ENCODE measurements at places on chromosomes 7 and 10.

DNA sequence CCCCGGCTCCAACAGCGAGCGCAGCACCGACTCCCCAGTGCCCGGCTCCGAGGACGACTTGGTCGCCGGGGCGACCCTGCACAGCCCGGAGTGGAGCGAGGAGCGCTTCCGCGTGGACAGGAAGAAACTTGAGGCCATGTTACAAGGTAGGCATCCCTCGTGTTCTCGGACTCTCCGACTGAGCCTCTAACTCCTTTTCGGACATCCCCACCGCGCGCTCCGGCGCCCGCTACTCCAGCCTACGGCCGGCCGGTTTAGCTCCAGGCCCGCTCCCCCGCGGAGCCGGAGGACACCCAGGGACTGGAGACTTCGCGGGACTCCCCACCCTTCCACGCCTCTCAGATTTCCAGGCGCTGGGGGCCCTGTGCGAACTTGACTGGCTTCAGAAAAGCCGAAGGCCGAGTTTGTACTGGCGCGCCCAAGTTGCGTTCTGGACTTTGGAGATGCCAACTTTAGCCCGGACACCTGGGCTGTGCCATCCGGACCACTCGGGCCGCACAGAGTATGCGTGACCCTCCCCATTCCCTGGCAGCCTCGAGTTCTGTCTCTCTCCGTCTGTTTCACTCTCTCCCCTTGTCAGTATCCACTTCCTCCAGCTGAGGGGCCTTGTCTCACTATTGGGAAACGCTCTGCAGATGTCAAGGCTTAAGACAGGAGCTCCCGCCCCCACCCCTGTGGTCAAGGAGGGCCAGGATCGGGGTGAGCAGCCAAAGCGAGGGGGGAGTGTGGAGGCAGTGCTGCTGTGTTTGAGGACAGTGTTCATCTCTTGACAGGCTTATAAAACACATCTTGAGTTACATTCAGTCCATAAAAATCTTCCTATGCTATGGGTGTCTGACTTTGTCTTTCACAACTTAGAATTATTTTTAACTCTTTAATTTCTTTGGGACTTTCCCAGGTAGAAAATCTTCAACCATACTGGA lies 777 bp downstream of the BICC1 start:
- DNase-seq, result peak; percentile 35

DNA sequence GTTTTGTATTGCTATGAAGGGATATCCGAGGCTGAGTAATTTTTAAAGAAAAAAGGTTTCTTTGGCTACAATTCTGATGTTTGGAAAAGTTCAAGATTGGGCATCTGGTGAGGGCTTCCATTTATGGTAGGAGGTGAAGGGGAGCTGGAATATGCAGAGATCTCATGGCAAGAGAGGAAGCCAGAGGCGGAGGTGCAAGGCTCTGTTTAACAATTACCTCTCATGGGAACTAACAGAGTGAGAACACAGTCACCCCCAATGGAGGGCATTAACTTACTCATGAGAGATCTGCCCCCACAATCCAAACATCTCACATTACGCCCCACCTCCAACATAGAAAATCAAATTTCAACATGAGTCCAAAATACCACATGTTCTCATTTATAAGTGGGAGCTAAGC lies 62.0 kb downstream of the AKR1D1 start:
- no peak for DNase-seq

GRCh38 chr7:21198921-21199320 lies 229.0 kb upstream of the SP4 start:
- DNase-seq, result no peak

GRCh38 chr10:9069136-9069535 lies 1014.6 kb downstream of the GATA3 start:
- DNase-seq, result no peak

- DNase-seq, result no peak
These were observed 33.9 kb upstream of the SLC29A3 start for GRCh38 chr10:71285180-71285545.

- peak; percentile 49 for DNase-seq
These were observed 134.3 kb upstream of the PDE1C start for GRCh38 chr7:32204361-32205018.

DNA sequence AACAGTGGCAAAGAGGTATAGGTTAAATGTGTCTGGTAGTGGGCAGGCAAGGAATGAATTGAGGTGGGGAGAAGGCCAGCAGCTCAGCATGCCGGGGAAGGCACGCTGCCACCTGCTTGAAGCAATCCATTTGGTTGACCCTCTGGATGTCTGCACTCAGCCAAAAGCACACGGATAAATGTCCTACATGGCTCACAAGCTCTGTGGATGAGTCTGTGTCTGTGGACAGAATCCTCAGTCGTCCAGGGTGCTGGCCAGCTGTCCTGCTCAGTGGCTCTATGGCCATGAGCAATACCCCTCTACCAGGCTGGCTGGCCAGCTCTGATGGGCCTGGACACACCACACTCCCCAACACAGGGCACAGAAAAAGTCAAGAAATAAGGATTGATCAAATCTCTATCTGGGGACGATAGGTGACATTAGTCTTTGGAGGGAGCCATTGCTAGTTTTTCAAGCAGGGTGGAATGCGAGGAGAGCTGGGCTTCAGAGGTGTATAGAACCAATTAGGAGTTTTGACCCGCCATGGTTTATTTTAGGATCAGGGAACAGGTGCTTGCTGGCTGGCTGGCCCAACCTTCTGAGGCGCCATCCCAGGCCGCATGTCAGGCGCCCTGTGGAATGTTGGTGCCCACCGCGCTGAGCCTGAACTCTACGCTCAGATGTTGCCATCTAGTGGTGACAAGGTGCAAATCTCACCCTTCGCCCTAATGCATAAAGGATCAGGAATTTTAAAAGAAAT lies 493.4 kb downstream of the TNS3 start:
- DNase-seq, result peak; percentile 2

DNA sequence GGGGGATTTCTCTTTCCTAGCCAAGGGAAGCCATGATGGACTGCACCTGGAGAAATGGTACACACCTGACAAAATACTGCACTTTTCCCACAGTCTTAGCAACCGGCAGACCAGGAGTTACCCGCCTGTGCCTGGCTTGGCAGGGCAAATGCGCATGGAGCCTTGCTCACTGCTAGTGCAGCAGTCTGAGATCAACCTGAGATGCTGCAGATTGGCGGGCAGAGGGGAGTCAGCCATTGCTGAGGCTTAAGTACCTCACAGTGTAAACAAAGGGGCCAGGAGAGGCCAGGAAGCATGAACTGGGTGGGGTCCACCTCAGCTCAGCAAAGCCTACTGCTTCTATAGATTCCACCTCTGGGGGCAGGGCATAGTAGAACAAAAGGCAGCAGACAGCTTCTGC lies 49.4 kb downstream of the OR13A1 start:
- no peak for DNase-seq

DNA sequence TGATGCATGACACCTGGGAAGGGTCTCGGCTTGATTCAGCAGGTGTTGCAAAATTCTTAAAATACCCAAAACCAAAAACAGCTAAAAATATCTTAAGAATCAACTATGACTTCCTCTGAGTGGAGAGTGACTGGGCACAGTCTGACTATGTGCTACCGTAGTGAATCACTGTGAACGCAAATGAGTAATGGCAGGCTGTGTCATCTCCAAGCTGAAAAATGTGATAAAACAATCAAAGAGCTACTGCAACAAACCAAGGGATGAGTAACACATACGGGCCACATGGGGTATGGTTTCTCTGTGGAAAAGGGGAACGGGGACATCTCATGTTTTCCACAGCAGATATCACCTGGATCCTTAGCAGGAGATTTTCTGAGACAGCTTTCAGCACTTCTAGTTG lies 127.5 kb downstream of the ABCA13 start:
- no peak for DNase-seq

DNA sequence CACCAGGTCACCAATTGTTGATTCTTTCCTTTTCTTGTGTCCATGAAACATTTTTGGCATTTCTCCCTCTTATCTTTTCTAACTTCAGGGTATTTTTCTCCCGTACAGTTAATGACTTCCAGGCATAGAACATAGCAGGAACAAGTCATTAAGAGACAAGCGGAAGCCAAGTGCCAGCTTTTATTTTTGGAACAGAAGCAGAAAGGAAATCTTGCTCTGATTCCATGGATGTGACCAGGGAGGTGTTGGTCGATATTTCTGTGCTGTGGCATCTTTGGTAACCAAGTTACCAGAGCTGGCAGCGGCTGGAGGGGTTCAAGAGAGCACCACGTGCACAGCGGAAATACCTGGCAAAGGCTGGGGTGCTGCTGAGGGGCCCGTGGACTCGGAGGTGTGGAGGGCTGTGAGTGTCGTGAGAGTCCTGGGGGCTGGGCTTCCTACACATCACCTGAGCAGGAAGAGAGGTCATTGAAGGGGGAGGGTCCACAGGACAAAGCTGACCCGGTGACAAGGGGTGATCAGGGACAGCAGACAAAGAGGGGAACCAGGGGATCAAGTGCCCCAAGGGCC lies 1.8 kb downstream of the LLCFC1 start:
- DNase-seq, result no peak

- no peak for DNase-seq
These were observed 165.5 kb upstream of the SMIM30 start for GRCh38 chr7:113283861-113284260.

Data from amygdala (tissue), 56 donors.